ENCODE measurements at places on chromosomes 5 and 9.

DNA sequence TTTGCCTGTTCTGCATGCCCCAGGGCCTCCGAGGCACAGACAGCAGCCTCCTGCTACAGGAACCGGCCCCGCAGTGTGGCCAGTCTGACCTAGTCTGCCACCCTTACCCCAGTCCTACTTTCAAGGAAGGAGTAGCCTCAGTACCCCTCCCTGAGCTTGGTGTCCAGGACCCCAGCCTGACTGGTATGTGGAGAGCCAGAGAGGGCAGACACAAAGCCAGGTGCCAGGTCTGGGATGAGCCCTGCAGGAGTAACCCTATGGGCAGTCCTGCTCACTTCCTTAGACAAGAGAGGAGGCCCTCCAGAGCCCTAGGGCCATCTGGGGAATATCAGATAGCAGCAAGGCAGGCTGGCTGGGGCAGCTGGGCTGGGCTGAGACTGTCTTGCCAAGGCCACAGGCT is 67.8 kb downstream of the NRG2 start:
- no peak for DNase-seq

GRCh38 chr9:69445251-69445650 is 120.2 kb downstream of the ENTREP1 start:
- no peak for DNase-seq

DNA sequence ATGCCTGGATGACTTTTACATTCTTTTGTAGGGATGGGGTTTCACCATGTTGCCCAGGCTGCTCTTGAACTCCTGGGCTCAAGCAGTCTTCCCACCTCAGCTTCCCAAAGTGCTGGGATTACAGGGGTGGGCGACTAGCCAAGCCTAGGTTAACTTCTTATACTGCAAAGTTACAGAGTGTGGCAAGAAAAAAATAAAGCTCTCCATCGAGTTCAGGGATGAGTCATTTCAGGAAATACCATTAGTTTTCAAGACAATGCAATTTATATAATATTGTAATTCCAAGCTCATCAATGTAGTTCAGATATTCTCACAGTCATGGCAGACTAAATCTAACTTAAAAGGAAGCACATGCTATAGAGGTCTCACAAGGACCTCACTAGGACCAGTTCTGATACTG is 11.5 kb upstream of the ABO start:
- no peak for DNase-seq

- DNase-seq: no peak
Observed at GRCh38 chr5:78561261-78561660, 87.3 kb downstream of the LHFPL2 start.

- DNase-seq: no peak
Observed at GRCh38 chr5:5089895-5090649, 50.1 kb upstream of the ADAMTS16 start.

- DNase-seq: no peak
Observed at GRCh38 chr5:97923997-97924396, 741.0 kb upstream of the RIOK2 start.

DNA sequence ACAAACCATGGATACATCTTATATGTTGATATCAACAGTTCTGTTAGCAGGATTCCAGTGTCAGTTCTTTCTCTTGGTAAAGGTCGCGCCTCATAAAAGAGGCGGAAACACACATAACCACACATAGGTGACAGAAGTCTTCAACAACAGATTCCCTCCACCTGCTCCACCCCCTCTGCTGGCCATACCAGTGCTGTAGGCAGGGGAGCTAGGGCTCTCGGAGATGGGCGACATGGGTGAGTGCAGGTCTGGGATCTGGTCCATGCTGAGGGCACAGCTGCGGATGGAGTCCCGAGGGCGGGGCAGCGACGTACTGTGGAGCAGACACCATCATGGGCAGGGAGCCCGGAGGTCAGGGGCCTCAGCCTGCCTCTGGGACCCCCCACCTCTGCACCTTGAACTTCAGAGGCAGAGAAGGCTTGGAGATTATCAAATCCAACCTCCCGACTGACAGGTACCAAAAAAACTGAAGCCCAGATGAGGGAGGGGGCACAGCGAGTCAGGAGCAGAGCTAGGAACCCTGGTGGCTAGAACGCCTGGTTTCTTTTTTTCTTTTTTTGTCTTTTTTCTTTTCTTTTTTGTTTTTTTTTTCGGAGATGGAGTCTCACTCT is 12.0 kb upstream of the TOR2A start:
- DNase-seq: no peak

- DNase-seq: no peak
Observed at GRCh38 chr9:117178596-117179375, 236.1 kb downstream of the ASTN2 start.

GRCh38 chr5:67028371-67028770 is 168.2 kb downstream of the CD180 start:
- no peak for DNase-seq

DNA sequence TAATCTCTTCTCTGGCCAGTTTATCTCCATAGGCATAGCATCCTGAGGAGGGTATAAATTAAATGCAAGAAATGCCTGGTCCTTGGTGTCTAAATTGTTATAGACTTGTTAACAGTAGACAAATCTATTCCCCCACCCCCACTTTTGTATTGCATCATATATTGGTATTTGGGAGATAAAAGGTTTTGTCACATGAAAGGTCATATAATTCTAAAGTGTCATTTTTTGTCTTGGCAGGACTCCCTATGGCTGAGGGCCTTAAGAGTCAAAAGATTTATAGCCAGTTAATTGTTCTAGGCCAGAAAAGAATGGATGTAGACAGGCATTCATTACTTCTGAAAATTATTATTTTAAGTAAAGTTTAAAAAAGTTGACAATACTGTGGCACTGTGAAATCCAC is 90.3 kb upstream of the MOCS2 start:
- no peak for DNase-seq

DNA sequence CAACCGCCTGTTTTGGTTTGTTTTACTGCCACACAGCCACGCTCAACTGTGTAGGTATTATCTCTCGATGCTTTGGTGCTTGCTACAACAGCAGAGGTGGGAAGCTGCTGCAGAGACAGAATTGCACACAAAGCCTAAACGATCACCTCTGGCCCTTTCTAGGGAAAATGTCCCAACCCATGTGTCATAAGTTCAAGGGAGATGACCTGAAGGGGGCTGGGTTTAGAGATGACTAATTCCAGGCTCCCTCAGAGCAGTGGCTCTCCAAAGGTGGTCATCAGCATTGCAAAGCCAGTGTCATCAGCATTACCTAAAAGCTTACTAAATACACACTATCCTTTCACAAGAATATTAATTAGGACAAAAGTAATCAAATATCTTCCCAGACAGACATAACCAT is 10.9 kb downstream of the ZNF622 start:
- no peak for DNase-seq

DNA sequence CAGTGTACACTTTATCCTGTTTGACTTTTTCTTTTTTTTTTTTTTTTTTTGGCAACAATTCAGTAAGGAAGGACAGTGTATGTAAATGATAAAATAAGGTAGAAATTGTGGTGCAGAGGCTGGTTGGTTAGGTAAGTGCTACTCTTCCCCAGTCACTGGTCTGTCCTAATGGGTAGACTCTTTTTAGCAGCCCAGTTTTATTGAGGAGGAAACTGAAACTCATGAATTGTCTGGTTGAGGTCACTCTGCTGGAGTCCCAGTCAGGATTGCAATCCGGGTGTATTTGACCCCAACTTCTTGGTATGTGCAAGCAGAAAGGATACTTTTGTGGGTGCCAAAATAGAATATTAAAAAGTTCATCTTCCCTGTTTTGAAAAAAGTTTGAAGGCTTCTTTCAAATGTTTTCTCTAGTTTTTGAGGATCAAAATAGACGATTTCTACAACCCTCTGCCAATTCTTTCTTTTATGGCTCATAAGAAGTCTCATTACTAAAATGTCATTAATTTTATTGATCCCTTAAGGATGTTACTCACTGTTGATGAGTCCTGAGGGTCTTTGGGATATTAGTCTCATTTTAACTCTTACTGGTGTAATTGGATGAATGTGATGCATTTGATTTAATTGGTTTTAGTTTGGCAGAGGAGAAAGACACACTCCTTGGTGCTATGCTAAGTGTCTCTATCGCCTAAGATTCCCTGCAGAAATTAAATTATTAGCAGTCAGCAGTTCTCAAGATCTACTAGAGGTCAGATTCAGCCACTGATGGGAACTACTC is 171.9 kb downstream of the KDM4C start:
- DNase-seq: no peak

GRCh38 chr9:36164989-36165388 is 4.2 kb upstream of the CCIN start:
- no peak for DNase-seq

DNA sequence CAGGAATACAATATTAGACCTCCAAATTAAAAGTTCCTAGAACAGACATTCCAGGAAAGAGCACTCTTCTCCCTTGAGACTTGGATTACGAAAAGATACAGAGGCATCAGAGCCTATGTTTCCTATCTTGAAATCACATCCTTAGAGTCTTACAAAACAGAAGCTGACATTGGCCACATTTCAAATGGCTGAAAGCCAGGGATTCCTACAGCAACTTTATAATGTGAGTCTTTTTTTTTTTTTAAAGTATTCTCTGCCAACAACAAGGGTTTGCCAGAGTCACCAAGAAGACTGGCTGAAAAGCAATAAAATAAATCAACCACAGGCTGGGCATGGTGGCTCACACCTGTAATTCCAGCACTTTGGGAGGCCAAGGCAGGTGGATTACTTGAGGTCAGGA is 63.1 kb downstream of the TRPM6 start:
- no peak for DNase-seq

- no peak for DNase-seq
Observed at GRCh38 chr5:87421307-87421706, 8.6 kb upstream of the CCNH start.

DNA sequence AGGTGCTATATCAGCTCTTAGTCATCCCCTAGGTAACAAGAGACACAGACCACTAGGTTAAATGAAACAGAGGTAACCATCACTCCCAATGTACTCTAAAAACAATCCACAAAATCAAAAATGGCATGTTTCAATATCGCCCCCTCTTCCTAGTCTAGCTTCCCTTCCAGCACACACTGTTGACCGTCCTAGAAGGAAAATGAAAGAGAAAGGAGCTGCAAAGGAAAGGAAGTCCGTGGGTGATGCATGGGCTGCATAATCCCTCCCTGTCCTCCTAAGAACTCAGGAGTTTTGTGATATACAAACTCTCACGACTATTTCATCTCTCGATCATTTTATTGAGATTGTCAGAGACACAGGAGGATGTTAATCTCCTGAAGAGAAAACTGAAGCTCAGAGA is 101.6 kb downstream of the RFK start:
- DNase-seq: no peak
